Progenitor cell of endocrine pancreas (in vitro differentiated cells): ENCODE measurements at places on chromosomes 3 and 15.

GRCh38 chr3:65672871-65673815, 365.6 kb downstream of the MAGI1 start:
- peak; percentile 30 for DNase-seq

GRCh38 chr15:53520996-53521395, 238.5 kb downstream of the WDR72 start:
- no peak for DNase-seq

DNA sequence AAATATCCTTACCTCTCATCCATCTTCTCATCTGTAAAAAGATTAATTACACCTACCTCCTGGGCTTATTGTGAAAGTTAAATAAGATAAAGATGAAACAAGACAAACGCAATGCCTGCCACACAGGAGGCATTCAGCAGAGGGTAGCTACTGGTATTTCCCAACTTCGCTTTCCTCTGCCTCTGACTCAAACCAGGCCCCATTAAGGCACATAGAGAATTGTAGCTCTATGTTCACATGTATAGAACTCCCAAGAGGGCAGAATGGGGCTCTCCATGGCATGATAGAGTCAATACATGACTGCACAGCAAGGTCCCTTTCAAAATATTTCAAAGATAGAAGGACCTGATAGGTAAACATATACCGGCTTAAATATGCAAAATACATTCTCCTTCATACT, 1.4 kb downstream of the LYSMD2 start:
- DNase-seq = no peak

DNA sequence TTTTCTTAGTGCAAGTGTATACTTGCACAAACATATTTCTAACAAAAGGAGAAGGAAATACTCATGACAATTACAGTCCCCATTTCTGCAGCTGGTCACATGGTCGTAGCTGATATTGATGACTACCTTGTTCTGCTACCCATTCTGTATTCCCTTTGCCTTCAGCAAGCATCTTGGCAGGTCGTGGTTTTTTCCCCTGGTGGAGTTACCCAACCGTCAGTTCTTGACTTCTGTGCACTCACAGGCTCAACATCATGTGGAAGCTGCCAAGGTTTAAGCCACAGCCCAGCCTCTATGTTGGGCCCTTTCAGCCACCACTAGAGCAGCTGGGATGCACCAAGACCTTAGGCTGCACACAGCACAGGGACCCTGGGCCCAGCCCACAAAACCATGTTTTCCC, 56.1 kb downstream of the VGLL3 start:
- DNase-seq = no peak

- no peak for DNase-seq
Observed at GRCh38 chr3:72907131-72907711, 19.4 kb downstream of the GXYLT2 start.

GRCh38 chr3:43759297-43759782, 68.6 kb downstream of the ABHD5 start:
- DNase-seq = no peak
